HFFc6 (cell line): ENCODE measurements at places on chromosomes 4 and X.

- DNase-seq = no peak
Observed at GRCh38 chr4:113461281-113461680, 300.3 kb downstream of the CAMK2D start.

- no peak for DNase-seq
Observed at GRCh38 chr4:145930592-145930991, 8.0 kb downstream of the ZNF827 start.

- DNase-seq = peak; percentile 33
Observed at GRCh38 chrX:153922932-153923857, 2.9 kb downstream of the ARHGAP4 start.

DNA sequence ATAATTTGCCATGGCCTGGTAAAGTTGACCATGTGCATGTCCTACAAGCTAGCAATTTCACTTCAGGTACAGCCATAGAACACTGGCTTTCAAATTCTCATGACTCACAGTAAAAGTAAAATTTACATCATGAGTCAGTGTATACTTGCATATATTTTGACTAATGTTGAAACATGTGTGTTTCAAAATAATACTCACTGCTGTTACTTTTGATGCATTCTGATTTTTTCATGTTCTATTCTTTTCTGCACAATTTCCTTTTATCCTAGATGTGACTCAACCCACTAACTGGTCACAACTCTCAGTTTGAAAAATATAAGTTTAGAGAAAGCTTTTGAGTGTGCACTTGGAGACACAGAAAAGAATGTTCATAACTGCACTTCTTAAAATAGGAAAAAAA, 365.7 kb downstream of the FGF13 start:
- DNase-seq = no peak

- DNase-seq = no peak
Observed at GRCh38 chr4:169582706-169583105, 29.7 kb downstream of the NEK1 start.

- DNase-seq = no peak
Observed at GRCh38 chr4:40492691-40493090, 137.0 kb downstream of the RBM47 start.
